ENCODE measurements at places on chromosomes 6 and 20.

- DNase-seq: no peak
These were observed 41.6 kb downstream of the KLHL32 start for GRCh38 chr6:96966100-96966499.

GRCh38 chr6:75813476-75814250 is 64.6 kb downstream of the MYO6 start:
- no peak for DNase-seq

DNA sequence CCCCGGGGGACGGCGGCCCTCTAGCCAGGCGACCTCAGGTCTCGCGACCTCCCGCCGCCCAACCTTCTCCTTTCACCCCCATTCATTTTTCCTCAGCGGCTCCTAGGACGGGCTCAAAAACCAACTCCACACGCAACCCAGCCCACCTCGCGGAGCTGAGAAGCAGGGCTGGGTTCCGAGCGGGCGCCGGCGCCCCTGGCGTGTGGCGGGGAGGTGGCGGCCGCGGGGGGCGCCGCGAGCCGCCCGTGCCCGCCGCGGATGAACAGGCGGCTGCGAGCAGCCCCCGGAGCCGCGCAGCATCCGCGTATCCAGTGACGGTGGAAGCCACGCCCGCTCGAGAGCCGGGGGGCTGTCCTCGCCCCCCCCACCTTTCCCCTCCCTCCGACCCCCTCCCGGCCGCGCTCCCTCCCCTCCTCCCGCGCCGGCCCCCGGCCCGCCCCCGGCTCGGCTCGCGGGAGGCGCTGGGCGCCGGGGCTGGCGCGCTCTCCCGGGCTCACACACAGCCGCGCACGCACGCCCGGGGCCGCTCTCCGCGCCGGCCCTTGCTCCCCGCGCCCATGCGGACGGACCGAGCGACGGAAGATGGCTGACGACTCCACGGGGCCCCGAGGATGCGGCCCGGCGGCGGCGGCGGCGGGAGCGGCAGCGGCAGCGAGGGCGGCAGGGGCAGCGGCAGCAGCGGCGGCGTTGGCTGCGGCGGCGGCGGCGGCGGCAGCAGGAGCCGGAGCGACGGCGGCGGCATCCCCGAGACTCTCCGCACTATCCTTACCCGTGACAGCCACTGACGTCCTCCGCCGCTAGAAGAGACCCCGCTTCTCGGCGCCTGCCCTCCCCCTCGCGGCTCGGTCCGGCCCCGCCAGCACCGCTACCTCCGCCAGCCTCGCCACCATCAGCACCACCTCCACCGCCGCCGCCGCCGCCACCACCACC is at the start of gene SOBP:
Gene SOBP (plus strand): TSS at position 482 of the 930 bp plus-strand sequence. CDS start 500 bp downstream, outside the sequence.
- peak; percentile 28 for DNase-seq

DNA sequence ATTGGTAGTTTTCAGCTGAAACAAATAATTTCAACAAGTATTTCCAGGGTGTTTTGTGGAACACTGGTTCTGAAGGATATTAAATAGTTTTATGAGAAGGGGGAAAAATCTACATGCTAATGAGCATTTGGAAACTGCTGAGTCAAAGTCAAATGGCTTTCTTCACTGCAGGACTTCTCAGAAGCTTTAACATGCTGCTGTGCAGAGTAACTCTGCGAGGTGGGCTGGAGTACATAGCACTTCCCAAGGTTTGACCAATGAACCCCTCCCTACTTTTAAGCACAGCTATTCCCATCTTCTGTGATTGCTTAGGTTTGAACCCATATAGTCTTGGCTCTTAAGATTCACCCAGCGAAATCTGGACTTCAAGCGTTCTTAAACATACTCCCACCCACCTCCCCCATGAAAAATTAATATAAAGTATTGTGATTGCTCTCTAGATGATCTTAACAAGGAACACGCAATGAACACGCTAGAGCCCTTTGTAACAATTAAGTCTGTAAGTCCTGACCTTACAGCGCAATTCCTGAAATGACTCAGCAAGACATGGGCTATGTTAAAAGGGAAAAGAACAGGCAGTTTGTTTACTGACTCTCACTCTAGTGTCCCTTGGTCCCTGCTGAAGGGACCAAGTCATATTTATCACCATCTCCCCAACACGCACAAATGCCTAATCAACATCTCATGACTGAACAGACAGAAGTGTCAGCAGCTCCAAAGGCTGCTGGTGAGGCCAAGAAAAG is 105.2 kb downstream of the NFATC2 start:
- DNase-seq: no peak

GRCh38 chr6:169883316-169883715 is 131.9 kb downstream of the ERMARD start:
- no peak for DNase-seq
